ENCODE measurements at places on chromosomes 2 and 18. TPM values are rescaled to one million over a fixed set of nuclear protein-coding genes. Genes with fewer than 3 reads are reported as not detected.
A peak's percentile ranks its signal among the peaks of the same experiment; 100 is the strongest.

ADGRF3 gene
- 4.8 TPM for total RNA-seq

OBSL1 gene
- 1.3 TPM for total RNA-seq

SPP2 gene
- total RNA-seq = not detected

GCKR gene
- not detected for total RNA-seq

LYG1 gene
- 0.54 TPM for total RNA-seq

WIPF1 gene
- total RNA-seq = 365 TPM

SP9 gene
- not detected for total RNA-seq

CDK15 gene
- total RNA-seq = not detected

ARHGEF33 gene
- total RNA-seq = not detected

SERPINB10 gene
- not detected for total RNA-seq

DNA sequence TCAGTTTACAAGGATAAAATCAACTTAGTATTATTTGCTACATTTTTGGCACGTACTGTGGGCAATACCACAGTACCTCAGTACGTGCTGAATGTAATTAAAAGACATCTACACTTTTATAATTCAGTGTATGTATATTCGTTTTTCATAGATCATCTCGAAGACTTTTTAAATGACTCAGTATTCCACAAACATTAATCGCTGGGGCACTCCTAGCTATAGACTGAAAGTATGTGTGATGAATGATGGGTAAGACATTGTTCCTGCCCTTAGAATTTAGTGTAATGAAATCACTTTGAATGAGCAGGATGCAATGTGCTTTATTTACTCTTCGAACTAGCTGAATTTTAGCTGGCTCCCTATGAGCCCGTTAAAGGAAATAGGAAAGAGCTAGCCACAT is 245.6 kb upstream of the RASGRP3 start:
- DNase-seq = no peak

GRCh38 chr2:51710222-51710621 is 678.3 kb upstream of the NRXN1 start:
- peak; percentile 1 for DNase-seq

DNA sequence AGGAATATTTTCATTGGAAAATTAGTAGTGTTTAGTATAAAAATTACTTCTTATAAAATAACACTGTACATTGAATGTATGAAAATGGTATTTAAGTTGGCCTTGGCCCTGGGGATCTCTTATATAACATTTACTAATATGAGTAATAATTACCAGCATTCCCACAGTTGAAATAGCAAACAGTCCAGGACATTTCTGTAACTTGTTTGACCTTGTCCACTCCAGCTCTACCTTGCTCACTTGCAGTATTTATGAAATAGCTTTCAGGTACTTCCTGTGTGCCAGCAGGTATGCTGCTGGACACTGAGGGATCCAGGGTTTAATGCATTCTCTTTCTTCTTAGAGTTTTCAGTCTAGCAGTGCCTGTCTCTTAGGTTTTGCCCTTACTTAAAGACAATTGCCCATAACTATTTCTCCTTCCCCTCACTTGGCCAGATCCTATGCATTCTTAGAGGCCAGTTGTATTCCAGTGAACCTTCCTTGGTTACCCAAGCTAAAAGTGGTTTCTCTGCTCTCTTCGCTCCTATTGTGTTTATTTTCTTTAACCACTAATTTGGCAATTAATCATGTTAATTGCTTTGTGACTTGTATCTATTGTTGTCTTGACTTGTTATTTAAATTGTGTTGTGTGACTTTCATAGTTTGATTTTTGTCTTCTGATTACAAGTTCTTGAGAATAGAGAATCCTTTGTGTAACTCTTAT is 25.9 kb downstream of the BABAM2 start:
- no peak for DNase-seq

DNA sequence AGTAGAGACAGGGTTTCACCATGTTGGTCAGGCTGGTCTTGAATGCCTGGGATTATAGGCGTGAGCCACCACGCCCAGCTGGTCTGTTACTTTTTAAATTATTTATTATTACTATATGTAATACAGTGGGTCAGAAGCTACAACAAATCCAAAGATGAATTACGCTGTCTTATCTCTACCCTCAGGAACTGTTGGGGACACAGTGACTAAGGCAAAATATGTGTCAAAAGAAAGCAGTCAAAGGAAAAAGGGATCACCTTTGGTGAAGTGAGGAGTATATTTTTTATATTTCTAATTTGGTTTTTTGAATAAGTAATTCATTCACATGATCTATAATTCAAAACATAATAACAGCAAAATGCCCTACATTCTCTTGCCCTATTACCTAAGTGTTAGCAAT is 4.7 kb downstream of the CREB1 start:
- DNase-seq = no peak

DNA sequence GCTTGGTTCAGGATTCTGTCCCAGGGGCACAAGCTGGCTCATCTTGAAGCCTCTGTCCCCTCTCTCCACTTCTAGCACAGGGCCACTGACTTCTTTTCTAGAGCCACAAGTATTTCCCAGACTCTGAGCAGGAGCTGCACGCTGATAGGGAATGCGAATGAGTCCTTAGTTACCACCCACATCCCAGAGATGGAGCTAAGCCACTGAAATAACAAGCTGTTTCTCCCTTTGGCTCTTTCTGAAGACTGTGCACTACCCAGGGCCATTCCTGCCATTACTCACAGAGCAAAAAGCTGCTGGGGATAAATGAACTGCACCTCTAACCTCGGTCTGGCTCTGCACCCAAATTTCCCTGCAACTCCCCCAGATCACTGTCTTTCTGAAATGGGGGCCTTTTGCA is 70.6 kb downstream of the TSN start:
- no peak for DNase-seq

DNA sequence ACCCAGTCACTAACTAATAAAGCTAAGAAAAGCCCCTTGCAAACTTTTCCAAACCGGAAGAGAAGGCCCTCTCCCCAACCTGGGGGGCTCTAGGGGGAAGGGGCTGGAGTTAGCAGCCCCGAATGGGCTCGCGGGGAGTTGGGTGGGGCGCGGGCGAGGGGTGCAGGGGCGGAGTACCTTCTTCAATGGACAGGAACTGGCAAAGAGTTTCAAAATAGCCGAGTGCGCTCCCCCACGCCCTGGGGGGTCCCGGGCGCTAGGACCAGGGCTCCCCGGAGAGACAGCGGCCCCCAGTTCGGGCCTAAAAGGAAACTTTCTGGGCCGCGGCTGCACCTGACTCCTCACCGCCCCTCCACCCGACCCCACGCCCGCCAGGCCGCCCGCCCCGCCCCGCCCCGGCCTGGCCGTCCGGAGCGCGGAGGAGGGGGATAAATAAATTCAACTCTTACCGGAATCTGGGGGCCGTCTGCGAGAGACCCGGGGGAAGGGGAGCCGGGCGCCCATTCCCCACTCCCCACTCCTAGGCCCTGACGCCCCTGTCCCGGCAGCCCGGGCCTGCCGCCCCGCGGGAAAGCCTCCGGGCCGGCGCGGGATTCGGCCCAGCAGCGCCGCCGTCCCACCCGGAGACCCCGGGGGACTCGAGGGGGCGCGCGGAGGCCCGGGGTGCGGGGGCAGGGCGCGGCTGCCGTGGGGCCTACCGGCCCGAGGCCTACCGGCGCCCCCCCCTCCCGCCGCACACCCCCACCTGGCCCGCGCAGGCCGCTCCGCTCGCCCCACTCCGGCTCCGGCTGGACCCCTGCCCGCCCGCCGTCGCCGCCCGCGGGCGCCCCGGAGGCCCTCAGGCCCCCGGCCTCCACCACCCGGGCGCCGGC is 868 bp downstream of the INO80D start:
- DNase-seq = peak; percentile 51

All from activated CD8-positive, alpha-beta T cell treated with anti-CD3 and anti-CD28 coated beads for 36 hours (primary cell).